SW 1271 (cell line): ENCODE measurements at places on chromosomes 7 and 10.

DNA sequence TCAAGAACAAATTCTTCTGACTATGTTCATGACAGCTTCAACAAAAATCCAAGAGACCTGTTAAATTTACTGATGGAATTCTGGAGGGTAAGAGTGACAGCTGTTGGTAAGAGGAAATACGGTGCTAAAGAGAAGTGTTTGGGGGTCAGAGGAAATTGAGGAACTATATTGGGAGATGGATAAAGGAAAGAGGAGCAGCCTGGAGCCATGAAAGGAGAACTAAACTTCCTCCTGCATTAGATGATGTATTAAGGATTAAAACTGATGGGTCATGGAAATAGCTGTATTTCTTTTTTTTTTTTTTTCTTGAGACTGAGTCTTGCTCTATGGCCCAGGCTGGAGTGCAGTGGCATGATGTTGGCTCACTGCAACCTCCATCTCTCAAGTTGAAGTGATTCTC is 95.3 kb downstream of the HERPUD2 start:
- no peak for DNase-seq

DNA sequence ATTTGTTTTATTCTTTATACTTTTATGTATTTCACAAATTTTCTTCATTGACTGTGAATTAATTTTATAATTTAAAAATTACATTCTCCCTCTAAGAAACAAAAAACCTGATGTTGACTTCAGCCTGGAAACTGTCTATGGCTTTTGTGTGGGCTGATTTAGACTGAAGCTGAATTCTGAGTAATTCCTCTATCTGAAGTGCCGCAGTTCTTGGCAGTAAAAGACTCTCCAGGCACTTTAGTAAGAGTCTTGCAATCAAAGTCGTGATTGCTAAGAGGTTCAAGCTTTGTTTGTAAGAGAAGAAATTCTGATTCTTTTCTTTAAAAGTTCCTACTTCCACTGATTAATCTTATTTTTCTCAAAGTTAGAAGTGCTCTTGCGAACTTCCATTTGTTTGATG is 3.4 kb upstream of the CEP41 start:
- DNase-seq = no peak

- no peak for DNase-seq
Measured at GRCh38 chr10:24428410-24428782, 219.5 kb downstream of the KIAA1217 start.

- DNase-seq = no peak
Measured at GRCh38 chr7:110948280-110948679, 142.6 kb upstream of the LRRN3 start.

DNA sequence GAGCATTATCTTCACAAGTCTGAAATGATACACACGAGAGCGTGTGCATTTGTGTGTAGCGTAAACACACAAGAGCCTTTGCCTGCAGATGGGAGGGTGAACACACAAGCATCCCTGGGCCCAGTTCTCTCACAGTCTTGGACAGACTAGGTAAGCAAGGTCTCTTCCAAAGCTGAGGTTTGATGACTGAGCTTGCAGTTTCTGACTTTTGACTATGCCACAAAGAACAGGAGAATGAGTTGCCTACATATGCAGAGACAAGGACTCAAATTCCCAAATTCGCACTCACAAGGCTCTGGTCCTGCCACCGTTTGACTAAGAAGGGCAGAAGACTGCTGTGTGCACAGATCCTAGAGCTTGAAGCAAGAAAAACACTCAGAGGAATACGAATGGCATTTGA is 55.8 kb downstream of the FAM53B start:
- no peak for DNase-seq

GRCh38 chr7:84663224-84663623 is 468.6 kb upstream of the SEMA3A start:
- no peak for DNase-seq

- DNase-seq = no peak
Measured at GRCh38 chr7:128265906-128266300, 24.8 kb downstream of the LEP start.

DNA sequence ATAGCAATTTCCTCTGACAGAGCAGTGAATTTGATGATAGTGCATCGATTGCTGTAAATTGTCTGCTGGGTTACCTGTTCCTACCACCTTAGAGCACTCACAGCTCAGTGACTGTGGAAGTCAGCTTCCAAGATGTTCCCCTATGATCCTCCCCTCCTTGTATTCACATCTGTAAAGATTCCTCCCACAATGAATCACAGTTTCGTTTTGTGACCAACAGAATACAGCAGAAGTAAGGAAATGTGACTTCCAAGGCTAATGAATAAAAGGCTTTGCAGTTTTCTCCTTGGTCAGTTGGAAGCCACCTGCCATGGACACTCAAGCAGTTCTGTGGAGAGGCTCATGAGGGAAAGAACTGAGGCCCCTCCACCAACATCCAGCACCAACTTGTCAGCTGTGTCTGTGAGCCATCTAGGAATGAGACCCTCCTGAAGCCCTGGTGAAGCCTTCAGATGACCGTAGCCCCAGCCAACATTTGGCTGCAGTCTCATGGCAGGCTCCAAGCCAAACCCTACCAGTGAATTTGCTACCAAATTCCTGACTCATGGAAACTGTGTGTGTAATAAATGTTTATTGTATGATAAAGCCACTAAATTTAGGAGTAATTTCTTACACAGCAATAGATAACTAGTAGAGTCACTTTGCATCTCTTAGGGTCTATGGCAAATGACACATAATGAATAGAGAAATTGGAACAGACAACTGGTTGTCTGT is 309.5 kb upstream of the NPVF start:
- DNase-seq = no peak

- no peak for DNase-seq
Measured at GRCh38 chr10:133144771-133145170, 15.2 kb upstream of the KNDC1 start.

- no peak for DNase-seq
Measured at GRCh38 chr10:93334901-93335327, 147.2 kb downstream of the MYOF start.

GRCh38 chr10:89235073-89235798 is 16.3 kb downstream of the LIPA start:
- DNase-seq = no peak
